CD4-positive, alpha-beta T cell treated with Interleukin-17A for 4 hours (primary cell): ENCODE measurements at places on chromosomes 5 and 9.

- DNase-seq, result no peak
These were observed 14.9 kb upstream of the TCOF1 start for GRCh38 chr5:150342583-150342982.

GRCh38 chr9:133701321-133701980, 36.7 kb downstream of the SARDH start:
- DNase-seq, result peak; percentile 73

DNA sequence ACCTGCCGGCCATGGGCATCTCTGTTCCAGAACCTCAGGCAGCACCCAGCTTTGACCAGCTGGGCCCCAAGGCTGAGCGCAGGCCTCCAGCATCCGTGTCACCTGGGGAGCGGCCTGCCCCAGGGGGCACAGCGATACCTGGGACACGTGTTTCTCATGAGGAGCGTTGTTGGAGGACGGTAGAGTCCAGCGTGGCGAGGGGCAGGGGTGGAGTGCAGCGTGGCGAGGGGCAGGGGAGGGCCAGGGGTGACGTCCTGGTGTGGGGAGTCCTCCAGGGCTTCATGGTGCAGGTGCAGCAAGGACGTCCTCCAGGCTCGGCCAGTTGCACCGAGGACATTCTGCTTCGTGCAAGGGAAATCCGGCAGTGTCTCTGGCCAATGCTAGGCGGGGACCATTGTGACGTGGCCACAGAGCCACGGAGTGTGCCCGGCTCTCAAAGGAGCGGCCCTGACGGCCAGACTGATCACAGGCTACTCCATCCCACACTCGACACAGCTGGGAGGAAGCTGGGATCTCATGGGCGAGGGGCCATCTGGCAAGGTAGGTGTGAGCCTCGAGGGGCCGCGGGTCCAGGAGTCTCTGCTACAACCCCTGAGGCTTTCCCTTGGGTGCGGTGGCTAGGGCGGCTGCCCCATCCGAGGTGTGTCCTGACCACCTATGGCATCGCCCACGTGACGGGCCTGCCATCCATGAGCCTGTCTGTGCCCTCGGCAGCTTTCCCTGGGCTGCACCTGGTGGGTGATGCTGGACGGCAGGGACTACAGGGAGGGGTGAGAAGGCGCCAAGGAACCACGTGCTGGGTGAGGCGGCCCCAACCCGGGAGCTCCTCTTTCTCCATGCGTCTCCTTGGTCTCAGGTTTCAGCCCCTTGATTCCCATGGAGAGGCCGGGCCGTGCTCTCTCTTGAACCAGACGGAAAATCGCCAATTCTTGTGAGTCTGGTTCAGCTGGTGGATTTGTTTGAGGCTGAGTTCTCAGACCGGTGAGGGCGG, 33.8 kb downstream of the SLC9A3 start:
- no peak for DNase-seq

GRCh38 chr5:96636046-96636445, 26.1 kb upstream of the CAST start:
- DNase-seq, result no peak

DNA sequence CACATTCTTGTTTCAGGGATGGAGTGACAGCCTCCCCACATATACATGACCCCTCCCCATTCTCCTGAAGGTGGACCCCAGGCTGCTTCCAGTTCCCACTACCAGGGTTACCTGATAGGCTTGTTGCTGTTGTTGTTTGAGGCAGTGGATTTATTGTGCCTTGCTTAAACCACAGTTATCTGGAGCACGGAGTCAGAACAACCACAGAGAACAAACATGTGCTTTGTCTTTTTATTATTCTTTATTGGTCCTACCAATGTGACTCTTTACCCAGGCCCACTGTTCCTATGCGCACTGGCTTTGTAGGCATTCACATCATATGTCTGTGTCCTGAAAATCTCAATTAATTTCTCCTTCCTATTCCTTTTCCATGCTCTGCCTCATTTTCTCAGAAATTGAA, 41.2 kb upstream of the IPPK start:
- DNase-seq, result no peak

DNA sequence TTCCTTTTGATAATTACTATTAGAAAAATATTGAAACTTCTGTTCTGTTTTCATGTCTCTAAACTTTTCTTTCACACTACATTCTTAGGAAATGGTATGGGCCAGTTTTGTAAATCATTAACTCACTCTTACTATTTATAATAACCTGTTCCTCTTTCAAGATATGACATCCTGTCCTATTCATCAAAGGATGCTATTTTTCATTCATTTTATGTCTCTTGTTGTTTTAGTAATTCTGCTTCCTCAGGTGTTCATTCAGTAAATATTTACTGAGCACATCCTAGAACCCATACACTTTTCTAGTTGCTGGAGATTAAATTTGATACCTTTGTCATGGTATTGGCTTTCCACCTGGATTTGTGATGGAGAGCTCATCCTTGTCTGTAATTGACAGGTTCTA, 58.0 kb downstream of the GDA start:
- DNase-seq, result no peak

DNA sequence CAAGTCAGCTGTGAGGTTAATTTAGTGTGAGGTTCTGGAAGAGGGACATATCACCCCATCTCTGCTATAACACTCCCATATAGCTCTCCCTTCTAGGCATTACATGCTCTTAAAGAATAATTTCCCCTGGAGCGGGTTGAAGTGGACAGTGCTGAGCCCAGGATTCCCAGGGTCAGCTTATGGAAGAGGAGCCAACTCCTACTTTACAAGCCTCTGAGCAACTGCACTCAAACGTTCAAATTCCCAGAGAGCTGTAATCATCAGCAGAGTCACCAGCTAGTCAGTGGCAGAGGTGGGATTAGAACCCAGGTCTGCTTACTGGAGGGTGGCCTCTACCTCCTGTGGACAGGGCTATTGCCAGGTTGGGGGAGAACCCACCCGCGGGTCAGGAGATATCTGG, 1.4 kb downstream of the NEURL1B start:
- DNase-seq, result no peak

GRCh38 chr5:145510324-145510723, 324.8 kb downstream of the PRELID2 start:
- DNase-seq, result no peak

DNA sequence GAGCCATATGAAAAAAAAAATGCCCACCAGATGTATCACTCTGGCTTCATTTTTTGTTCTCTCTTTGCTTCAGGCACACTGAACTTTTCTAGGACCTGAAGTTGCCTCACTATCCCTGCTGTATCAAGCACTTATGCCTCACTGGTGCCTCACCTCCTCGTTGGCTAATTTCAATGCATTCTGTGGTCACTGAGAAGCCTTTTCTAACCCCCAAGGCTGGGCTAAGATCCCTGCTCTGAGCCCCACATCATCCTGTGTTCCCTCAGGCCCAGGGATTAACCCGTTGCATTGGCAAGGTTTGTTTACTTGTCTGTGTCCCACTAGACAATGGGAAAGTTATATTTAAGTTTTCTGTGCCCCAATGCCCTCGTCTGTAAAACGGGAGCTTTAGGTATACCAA, 362.7 kb downstream of the OSTF1 start:
- no peak for DNase-seq

DNA sequence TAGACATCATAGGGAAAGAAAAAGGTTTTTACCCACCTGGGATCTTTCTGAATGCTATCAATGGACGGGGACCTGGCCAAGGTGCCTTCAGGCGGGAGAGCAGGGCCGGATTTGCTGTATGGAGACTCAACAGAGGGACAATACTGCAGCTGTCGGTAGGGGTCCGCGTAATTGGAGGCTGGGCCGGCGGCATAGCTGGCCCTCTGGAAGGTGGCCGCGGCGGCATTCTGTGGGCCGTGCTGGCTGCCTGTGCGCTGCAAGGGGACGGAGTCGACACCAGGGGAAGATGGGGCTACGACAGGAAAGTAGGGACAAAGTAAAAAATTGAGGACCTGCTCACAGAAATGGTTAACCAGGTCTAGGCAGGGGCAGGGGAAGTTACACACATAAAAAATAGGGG, 557.9 kb downstream of the CTNND2 start:
- no peak for DNase-seq

DNA sequence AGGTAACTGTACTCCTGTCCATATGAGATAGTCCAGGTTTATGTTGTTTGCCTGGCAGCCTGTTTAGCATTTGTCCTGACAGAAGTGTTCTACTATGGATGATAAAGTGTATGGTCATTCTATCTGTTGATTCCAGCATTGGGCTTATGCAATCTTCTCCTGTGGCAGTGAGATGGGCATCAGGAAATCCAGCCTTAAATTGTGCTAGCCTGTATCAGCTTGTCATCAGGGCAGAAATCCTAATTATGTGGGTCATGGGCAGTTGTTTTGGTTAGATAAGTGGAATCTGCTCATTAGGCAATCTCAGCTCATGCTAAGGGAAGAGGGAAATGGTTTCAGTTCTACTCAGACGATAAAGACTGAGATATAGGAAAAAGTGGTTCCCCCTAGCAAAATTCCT, 247.4 kb upstream of the CHD1 start:
- DNase-seq, result no peak

DNA sequence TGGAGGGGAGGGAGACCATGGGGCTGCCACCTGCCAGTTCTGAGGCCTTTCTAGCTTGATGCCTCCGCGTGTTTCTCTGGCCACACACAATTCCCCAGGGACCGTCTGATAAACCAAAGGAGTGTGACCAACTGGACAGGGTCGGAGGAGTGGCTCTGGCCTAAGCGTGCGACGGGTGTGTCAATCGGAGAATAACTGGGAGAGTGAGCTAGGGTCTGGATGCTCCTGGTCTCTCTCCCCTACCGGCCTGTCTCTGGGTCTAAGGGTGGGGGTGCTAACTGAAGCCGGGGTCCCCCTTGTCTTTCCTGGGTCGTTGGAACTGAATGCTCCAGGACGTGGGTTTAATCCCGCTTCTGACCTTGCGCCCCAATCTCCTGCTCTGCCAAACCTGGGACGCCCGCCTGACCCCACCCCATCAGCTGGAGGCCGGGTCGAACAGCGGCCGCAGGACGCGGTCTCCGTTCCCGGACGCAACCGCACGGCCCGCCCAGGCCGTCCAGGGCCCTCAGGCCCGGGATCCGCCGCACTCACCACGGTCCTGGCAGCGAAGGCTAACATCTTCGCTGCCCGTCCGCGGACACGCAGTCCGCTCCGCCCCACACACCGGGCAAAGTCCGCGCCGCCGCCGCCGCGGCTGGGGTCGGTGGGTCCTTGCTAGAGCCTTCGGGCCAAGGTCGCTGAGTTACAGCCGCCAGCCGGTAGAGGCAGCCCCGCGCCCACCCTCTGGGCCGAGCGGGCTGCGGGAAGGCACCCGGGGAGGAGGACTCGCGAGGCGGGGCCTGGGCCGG, 447 bp downstream of the CRAT start:
- peak; percentile 14 for DNase-seq

GRCh38 chr5:126806-127205, 34.8 kb downstream of the PLEKHG4B start:
- DNase-seq, result no peak

- no peak for DNase-seq
These were observed 35.5 kb upstream of the ASS1 start for GRCh38 chr9:130409246-130409645.
